Stimulated activated CD4-positive, alpha-beta T cell treated with anti-CD3 and anti-CD28 coated beads, Interleukin-15, amount 100 ng/mL, for 48 hours (primary cell): ENCODE measurements at places on chromosomes 3 and 15.

DNA sequence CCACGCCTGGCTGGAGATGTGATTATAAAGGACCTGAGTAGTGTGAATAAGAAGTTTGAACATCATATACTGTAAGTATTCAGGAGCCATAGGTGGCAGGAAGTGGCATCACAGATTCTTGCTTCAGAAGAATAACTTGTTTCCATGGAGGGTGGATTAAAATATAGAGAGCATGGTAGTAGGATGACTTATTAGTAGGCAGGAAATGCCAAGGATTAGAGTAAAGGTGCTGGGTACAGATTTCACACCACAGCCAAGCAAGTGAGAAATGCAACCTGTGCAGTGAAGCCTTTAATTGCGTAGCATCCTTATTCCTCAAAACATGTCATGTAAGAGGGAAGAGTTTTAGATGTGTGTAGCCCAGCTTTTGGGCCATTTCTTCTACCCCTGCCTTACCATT lies 30.8 kb downstream of the IFT122 start:
- DNase-seq, result no peak

- peak; percentile 63 for DNase-seq
Measured at GRCh38 chr15:31326875-31327668, 437 bp downstream of the KLF13 start.

- no peak for DNase-seq
Measured at GRCh38 chr3:40042752-40043443, 233.5 kb downstream of the MYRIP start.

DNA sequence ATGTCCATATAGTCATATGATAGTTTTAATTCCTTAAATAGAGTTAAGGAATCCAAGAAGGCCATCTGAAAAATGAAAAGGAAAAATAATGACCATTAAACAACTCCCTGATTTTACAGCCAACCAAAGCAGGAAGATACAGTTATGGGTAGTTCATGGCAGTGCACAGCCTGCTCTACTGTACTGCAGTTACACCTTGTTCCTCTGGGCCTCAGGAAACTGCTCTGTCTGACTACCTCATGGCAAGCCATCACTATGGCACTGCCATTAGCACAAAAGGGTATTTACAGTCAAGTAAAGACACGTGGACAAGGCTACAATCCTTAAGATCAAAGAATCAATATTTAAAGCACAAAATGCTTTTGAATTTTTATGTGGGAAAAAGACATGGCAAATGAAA lies 19.5 kb downstream of the SECISBP2L start:
- DNase-seq, result no peak

DNA sequence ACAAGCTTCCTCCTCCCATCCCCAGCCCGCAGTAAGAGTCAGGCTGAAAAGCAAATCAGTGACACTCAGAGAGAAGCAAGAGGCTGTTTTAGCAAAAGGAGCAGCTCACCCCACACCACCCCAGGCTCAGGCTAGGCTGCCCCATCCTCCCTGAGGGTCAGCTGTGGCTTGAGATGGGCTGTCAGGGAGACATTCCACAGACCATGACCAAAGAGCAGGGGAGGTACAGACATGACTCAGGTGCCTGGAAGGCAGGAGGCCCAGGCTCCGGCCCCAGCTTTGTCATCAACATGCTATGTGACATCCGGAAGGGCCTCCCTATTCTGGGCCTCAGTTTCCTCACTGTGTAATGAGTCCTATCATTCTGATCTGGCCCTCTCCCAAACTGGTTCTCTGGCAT lies 24.7 kb downstream of the HCN4 start:
- DNase-seq, result no peak

- DNase-seq, result peak; percentile 41
Measured at GRCh38 chr15:41585127-41586047, 26.4 kb downstream of the TYRO3 start.

GRCh38 chr3:5757213-5757804 lies 569.8 kb downstream of the EDEM1 start:
- DNase-seq, result no peak

DNA sequence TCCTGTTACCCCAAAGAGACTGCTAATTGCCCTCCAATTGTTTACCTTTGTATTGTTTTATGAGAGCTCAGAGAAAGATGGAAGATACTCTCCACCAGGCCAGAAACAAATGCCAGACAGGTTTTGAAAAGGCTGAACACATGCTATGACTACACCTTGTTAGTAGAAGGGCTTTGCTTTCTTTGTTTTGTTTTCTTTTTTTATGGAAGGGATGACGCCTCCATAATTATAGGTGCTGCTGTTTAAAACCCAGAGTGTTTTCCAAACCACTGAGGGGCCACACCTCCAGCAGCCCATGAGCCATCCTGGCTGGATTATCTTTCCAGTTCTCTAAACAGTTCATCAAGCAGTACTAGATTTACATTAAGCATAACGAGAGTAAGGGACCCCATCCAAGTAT lies 5.6 kb upstream of the FOXP1 start:
- no peak for DNase-seq

GRCh38 chr15:63043335-63044076 lies 959 bp downstream of the TPM1 start:
- DNase-seq, result no peak

DNA sequence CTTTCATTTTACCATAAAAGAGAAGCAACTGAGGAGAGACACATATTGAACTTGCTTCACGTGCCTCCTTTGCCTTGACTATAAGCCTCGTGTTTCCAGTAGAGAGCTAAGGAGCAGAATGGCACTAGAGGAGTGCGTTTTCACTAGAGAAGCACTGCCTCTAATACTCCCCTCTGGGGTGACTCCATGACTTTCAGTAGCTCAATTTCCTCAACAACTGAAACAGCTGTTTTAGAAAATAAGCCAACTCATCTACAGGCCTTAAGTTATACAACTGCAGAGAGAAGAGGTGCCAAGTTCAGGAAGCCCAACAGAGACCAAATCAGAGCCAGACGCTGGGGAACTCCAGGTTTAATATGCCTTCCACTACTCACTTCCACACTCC lies 1.9 kb downstream of the UBP1 start:
- no peak for DNase-seq

DNA sequence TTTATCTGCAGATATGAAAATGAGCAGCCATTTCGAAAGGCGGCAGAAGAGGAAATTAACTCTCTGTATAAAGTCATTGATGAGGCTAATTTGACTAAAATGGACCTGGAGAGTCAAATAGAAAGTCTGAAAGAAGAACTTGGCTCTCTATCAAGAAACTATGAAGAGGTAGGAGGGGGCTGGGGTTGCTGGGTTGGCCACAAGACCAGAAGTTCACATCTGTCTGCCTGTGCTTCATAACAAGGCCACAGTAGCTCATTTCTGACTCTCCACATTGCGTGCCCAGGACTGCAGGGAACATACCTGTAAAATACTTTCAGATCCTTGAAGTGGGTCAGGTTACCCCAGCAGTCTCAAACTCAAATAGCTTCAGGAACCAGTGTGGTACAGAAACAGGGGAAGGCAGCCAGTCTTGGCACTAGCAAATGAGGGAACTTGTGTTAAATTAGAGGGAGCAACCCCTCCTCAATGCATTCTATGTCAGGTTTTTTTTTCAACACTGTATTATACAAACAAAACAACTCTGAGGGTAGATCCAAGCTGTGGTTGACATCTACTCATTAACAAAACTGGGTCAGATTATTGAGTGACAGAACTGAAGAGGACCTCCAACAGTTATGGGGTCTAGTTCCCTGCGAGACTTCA lies 48.7 kb downstream of the BFSP2 start:
- peak; percentile 60 for DNase-seq

- no peak for DNase-seq
Measured at GRCh38 chr15:68732451-68732850, 88.2 kb downstream of the ANP32A start.

- no peak for DNase-seq
Measured at GRCh38 chr3:52513281-52513680, 18.1 kb downstream of the STAB1 start.

- peak; percentile 14 for DNase-seq
Measured at GRCh38 chr3:119352034-119352609, 57.9 kb downstream of the ARHGAP31 start.

GRCh38 chr15:43878446-43878845 lies 51.6 kb downstream of the WDR76 start:
- DNase-seq, result no peak

GRCh38 chr3:128278761-128279600 lies 125.7 kb downstream of the EEFSEC start:
- DNase-seq, result no peak

GRCh38 chr3:38453075-38453912 lies at the start of gene ACVR2B:
ACVR2B (plus strand) TSS chr3:38453890; CDS start chr3:38454323, 433 bp downstream.
- peak; percentile 62 for DNase-seq

GRCh38 chr3:161349529-161350312 lies 21.6 kb downstream of the SPTSSB start:
- DNase-seq, result no peak

GRCh38 chr15:99564221-99565048 lies 1.3 kb upstream of the MEF2A start:
- no peak for DNase-seq

GRCh38 chr3:20317616-20318015 lies 131.6 kb upstream of the SGO1 start:
- no peak for DNase-seq

DNA sequence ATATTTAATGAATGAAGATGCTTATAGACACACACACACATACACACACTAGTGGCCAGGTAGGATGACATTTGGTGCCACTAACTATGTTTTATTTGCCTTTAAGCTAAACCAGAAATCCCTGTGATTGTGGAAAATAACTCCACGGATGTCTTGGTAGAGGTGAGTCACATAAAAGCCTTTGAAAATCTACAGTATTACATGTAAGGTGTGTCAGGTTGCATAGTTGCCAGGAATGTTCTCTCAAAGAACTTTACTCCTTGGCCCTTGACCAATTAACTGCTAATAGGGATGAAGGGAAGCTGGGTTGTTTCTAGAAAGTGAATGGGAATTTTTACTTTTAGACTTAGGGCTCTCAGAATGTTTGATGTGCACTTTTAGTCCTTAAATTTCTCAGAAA lies 9.9 kb downstream of the ZBED2 start:
- DNase-seq, result no peak

- no peak for DNase-seq
Measured at GRCh38 chr15:38216763-38217162, 35.9 kb upstream of the SPRED1 start.

DNA sequence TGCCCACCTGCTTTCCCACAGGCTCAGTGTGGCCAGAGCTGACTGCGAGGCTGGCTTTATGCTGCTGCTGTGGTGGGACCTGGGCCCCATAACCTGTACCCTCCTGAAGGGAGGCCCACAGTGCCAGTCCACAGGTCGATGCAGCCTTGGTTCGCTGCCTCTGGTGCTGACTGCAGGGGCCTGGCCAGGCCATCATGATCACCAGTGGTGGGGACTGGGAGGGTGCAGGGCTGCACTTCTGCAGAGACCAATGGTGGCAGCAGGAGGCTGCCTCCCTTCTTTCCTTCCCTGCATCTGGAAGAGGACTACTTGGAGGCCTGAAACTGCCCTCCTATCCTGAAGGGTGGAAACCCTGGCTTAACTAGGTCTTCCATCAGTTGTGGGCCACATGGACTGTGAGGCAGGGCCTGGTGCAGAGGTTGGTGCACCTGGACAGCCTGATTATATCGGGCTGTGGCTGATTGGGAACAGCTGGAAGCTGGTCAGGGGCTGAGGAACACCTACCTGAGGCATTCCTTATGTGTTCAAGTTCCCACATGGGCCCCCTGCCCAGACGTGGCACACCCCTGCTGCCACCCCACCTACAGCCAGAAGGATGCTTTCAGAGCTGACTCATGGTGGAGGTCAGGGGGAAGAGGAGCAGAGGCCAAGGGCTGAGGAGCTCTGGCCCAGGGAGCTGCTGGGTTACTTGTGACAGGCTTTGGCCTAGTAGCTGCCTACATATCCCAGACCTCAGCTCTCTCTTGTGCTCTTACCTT lies 29.8 kb downstream of the POMGNT2 start:
- no peak for DNase-seq

GRCh38 chr15:89002830-89003229 lies 85.4 kb upstream of the ABHD2 start:
- DNase-seq, result no peak

- peak; percentile 54 for DNase-seq
Measured at GRCh38 chr15:85582131-85583079, 202.0 kb downstream of the AKAP13 start.

GRCh38 chr3:1532935-1533606 lies 440.2 kb downstream of the CNTN6 start:
- no peak for DNase-seq

DNA sequence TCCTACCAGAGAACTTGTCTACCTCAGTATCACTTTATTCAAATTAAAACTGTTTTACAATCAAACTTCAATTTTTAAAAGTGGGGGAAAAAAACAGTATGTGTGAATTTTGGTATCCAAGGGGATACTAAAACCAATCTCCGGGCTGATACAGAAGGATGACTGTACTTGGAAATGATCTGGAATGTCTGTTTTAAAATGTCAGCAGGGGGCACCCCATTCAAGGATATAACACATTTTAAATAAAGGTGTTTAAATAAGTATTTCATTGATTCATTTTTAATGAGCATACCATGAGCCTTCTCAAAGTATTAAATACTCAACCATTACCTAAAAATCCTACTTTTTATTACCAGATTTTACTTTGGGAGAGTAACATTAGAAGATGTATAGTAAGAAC lies 67.9 kb downstream of the ULK4 start:
- no peak for DNase-seq
